ENCODE measurements at places on chromosomes 7 and 10.

DNA sequence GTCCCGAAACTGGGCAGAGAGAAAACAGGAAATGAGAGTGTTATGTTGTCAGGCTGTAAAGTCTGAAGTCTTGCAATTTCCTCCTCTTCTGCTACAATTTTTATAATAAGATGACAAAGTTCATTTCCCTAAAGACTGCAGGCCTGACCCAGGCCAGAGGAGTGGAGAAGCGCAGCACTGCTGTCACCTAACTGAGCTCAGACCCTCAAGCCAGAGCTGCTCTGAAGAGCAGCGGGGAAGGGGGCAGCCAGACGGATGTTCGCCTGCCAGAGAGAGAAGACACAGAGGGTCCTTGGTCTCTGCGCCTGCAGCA is 12.6 kb upstream of the AOAH start:
- no peak for DNase-seq

DNA sequence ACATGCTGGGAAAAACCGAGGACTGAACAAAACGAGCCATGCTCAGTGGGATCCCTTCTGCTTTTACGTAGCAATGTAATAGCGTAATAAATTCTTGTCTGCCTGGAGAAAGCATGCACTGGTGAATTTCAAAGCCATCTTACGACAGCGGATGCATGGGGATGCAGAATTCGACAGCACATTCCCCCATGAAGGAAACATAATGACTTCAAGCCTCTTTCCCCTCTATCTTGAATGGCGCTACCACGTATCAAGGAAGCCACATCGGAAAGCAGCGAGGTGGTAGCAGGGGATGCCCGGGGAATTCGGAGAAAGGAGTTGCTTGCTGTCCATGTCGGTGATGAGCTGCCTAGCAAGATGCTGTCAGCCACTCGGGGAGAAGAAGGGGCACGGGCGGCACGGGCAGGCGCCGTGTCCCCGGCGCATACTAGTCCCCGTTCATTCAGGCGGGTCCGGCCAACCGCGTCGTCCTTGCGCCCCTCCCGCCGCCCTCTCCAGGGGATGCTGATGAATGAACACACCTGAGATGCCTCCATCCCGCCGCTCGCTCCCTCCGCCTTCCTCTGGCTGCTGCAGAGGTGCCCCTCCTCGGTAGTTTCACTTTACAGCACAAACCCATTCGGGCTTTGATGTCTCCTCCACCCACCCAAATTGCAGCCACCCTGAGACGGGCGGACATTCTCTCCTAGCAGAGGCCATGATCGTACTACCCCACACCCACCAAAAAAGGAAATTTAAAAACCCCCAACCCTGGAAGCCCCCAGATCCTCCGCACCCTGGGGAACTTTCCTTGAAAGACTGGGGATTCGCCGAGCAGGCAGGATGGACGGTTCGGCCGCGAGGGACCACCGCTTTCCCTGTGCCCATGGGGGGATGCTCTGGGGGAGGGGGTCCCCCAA is 644 bp downstream of the SORBS1 start:
- DNase-seq = no peak

- DNase-seq = no peak
These were observed 266.1 kb downstream of the HGF start for GRCh38 chr7:81503771-81504170.

- peak; percentile 90 for DNase-seq
These were observed 162.6 kb upstream of the AKR1E2 start for GRCh38 chr10:4663162-4663992.

GRCh38 chr7:116162254-116162653 is 48.1 kb upstream of the TES start:
- DNase-seq = no peak
